Right kidney (tissue), 9 donors: ENCODE measurements at places on chromosomes 11 and 22.

GRCh38 chr11:126282361-126282735, 545 bp upstream of the TIRAP start:
- DNase-seq = no peak

DNA sequence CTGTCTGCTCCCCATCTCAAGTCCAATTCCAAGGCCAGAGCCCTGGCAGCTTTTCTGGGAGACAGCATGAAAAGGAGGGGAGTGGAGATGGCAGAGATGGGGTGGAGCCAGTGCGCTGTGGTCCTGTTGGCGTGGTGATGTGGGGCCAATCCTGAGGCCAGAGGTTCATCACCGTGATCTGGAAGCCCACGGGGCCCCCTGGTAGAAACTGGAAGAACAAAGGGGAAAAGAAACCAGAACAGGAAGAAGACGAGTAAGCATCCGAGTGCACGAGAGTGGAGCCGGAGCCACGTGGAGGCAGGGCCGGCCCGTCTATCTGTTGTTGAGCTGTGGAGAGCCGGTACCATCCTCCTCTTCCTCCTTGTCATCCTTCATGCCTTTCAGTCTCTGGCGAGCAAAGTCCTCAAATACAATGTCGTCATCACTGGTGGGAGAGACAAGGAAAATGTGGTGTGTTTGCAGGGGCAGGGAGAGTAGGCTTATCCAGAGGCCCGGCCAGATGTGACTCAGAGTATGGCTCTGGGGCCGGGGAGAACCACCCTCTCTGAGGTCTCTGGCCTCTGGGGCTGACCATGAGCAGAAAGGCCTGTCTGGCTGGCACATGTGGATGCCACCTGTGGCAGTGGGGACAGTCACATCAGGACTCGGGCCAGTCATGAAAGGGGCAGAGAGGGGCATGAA, 25.4 kb downstream of the TPBGL start:
- no peak for DNase-seq

DNA sequence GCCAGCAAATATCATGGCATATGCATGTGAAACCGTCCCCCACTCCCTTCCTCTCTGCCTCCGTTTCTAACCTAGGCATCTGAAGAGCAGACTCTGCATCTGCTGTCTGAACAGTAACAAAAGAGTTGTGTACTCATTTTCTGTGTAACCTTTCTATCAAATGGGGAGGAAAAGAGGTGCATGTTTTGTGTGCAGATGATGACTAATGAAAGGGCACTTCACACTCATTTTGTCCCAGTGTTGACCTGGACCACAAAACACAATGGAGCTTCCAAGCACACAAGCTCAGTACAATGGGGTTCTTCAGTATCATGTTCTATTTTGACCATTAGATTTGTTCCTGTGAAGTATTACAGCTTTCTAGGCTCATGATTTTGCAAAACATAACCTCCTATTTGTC, 13.0 kb downstream of the JHY start:
- no peak for DNase-seq

- DNase-seq = peak; percentile 41
These were observed at the start of gene MIAT for GRCh38 chr22:26656891-26657851. TSS of gene MIAT (plus strand) at chr22:26657588.

- no peak for DNase-seq
These were observed 33.3 kb upstream of the WNT11 start for GRCh38 chr11:76239483-76240160.

GRCh38 chr11:61686469-61686868, 6.3 kb downstream of the DAGLA start:
- no peak for DNase-seq

DNA sequence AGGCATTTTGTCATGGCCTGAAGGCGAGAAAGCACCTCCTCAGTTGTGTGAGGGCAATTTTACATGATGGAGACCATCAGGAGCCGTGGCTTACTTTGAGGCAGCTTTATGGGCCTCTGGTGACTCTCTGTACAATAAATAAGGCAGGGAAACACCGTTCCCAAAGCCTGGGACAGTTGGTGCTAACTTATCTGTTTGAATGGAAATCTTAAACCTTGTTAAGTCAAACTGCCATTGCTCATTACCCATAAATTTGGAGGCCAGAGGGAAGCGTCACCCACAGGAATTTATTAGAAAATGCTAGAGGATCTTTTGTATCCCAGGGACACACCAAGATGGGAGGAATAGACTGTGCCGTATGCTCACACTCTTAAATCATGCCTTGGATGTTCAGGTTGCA, 1156.9 kb downstream of the BRD1 start:
- peak; percentile 17 for DNase-seq

DNA sequence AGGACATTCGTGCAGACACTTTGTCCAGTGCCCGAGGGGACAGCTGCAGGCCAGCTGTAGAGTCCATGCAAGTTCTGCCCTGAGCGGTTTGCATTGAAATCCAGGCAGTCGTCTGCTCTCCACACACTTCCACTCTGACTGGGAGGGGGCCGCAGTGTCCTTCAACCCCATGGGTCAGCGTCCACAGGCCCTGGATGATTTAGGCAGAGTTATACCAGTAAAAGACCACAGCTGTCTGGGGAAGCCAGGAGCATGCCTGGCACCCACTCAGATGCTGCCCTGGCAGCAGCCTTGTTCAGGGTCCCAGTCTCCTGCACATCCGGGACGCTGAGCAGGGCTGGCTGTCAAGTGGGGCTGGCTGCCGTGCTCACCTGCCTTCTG, 26.5 kb downstream of the KRTAP5-5 start:
- DNase-seq = no peak

- DNase-seq = no peak
These were observed 74.9 kb downstream of the PACSIN2 start for GRCh38 chr22:42939941-42940653.

- no peak for DNase-seq
These were observed 31.2 kb upstream of the RASL10A start for GRCh38 chr22:29346659-29347058.

DNA sequence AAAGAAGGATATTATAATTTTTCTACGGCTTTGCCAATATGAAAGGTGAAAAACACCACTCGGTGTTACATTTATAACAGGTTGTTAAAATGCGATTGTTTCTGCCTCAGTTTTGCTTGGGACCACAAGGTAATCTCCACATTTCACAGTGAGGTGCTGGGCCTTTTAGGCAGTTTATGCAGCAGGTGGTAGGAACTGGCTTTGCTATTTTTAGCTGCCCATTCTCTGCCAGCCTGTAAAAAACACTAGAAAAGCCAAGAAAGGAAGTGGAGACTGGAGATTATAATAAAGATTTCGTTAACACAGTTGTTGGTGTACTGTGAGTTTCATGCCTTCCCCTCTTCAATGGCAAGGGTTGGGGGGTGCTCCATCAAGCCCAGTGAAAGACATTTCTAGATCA, 8.0 kb upstream of the MRPL16 start:
- no peak for DNase-seq

DNA sequence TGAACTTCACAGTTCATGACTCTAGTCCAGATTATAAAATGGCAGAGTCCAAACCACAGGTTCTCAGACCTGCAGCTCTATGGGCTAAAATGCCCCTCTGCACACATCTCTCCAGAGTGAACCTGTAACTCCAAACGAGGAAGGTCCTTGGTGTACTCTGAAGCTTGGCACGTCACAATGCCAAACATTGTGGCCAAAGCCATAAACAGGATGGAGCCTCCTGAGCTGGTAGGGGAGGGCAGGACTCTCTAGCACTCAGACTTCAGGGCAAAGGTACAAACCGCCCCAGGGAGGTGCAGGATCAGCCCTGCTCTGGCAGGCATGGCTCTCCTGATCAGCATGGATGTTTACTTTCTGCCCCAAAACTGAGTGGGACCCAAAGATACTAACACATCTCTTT, 2.3 kb downstream of the SCUBE2 start:
- no peak for DNase-seq

DNA sequence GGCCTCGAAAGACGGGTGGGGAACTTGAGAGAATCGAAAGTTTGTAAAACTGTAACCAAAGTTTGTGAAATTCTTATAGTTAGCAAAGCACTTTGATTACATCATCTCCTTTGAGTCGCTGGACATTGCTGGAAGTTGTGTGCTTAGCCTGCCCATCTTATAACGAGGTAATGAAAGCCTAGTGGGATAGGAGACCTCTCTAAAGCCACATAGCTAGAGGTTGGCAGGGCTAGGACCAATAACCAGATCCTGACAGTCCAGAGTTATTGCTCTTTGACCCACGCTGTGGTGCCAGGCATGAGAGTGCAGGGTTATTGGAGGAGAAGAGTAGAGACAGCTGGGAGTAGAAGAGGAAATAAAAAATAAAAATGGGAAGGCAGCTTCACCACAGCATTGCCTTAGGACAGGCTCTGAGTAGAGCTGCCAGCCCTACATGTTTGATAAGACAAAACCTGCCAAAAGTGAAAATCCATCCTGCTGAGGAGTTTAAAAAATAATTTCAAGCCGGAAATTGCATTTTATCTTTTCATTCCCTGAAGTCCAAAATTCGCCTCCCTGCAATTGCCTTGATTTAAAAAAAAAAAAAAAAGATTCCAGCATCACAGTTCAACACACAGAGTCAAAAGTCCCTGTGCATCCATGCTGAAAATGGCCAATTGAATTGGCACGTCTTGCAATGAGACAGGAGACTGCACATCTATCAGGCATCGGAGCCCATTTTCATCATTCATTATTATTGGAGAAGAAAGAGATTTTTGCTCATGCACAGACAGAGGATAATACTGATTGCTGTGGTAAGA, 225.5 kb upstream of the POU2AF2 start:
- DNase-seq = no peak

GRCh38 chr11:62130283-62131169, 6.7 kb downstream of the INCENP start:
- DNase-seq = no peak

DNA sequence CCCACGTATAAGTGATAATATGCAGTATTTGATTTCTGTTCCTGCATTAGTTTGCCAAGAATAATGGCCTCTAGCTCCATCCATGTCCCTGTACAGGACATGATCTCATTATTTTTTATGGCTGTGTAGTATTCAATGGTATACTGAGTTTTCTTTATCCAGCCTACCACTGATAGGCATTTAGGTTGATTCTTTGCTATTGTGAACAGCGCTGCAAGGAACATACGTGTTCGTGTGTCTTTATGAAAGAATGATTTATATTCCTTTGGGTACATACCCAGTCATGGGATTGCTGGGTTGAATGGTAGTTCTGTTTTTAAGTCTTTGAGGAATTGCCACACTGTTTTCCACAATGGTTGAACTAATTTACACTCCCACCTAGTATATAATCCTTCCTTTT, 1.5 kb upstream of the FAM111A start:
- DNase-seq = no peak

- peak; percentile 67 for DNase-seq
These were observed 22.0 kb downstream of the TBRG1 start for GRCh38 chr11:124644426-124645280.

DNA sequence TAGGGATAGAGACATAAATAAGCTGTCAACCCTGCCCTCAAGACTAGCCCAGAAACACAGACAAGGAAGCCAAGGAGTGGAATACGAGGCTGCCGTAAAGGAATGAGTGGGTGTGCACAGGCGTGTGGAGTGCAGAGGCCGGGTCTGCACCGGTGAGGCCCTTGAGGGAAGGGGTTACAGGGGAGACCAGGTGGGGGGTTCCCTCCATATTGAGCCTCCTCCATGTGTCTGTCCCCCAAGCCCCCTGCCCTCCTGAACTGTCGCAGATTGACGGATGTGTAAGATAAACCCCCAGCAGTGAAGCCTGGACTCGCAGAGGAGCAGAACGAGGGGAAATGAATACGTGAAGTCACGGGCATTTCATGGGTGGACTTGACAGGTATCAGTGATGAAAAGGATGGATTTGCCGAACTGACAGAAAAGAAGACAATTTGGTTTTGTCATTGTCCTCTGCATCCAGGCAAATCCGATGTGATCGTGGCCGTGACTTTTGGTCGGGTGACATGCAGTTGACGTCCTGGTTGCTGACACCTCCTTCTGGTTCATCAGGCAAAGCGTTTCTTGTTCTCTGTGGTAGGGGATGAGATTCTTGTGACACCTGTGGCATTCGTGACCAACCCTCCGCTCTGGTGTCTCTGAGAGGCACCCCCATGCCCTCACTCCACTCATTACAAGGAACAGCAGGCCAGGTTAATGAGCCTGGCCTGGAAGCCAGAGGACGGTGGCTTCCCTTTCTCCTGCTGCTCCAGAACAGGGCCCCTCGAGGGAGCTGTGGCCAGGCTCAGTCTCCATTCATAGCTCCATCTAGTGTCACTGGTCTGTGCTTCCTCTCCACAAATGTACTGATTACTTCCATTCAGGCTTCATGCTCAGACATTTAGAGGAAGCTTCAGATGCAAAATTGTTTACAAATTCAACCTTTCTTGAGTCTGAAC, 223.1 kb upstream of the B3GAT1 start:
- DNase-seq = no peak

- DNase-seq = no peak
These were observed 203.1 kb downstream of the BRD1 start for GRCh38 chr22:49624421-49625177.

DNA sequence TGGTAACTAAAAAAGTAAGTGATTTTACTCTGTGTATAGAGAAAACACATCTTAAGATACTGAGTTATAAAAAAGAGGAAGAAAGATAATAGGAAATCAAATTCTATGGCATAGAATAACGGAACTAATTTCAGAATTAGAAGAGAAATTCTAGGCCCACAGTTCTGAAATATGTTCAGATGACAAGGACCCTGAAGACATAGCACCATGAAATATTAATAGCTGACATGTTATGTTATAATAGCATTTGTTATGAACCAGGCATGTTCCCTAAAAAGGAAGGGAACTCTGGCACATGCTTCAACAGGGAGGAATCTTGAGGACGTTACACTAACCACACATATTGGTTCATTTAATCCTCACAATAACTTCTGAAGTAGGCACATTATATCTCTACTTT, 32.7 kb downstream of the PRDM10 start:
- no peak for DNase-seq

DNA sequence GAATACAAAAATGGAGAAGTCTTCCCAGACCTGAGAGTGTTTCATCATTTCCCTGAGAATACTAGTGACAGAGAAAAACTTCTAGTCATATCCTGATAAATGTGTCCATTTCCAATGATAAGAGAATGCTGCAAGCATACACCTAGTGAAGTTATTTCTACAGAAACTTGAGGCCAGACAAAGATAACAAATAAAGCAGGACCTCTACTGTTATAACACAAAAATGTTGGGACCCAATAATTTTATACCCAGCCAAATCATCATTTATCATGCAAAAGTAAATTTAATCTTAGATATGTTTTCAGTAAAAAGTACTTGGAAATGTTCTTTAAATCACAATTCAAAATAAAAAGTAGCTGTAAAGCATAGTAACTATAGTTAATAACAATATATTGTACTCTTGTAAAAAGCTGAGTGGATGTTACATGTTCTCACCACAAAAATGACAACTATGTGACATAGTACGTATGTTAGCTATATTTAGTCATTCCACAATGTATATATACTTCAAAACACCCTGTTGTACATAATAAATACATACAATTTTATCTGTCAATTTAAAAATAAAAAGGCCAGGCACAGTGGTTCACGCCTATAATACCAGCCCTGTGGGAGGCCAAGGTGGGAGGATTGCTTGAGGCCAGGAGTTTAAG, 12.6 kb downstream of the RRAS2 start:
- DNase-seq = no peak

DNA sequence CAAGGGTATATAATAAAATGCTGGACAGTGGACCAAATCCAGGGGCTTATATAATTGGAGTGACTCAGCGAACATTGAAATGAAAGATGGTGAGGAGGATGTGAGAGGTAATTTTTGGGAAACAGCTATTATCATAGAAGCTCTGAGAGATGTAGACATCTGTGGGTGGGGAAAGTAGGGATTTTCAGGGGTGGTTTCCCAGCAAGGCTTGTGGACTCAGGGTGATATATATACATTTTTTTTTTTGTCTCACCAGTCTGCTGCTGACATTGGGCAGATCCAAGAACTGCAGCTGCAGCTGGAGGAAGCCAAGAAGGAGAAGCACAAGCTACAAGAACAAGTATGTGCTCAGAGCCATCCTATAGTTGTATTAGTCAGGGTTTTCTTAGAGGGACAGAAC, 208.1 kb downstream of the MYO18B start:
- DNase-seq = no peak
